ENCODE measurements at places on chromosomes 2 and 18. TPM values are rescaled to one million over a fixed set of nuclear protein-coding genes. Genes with fewer than 3 reads are reported as not detected.

- H3K4me1 ChIP-seq, result 0 out of 2 replicates have a peak, but pooled peaks cover 3% of the 10 kb centered on the region
- no peaks in the 10 kb centered on the region for H3K27me3 ChIP-seq
- H3K36me3 ChIP-seq, result no peaks in the 10 kb centered on the region
- H3K4me3 ChIP-seq, result no peak overlapping the region
- no peak for DNase-seq
- H3K27ac ChIP-seq, result no peak overlapping the region
Observed at GRCh38 chr18:45202061-45202460, 413.2 kb upstream of the SLC14A2 start.

DNA sequence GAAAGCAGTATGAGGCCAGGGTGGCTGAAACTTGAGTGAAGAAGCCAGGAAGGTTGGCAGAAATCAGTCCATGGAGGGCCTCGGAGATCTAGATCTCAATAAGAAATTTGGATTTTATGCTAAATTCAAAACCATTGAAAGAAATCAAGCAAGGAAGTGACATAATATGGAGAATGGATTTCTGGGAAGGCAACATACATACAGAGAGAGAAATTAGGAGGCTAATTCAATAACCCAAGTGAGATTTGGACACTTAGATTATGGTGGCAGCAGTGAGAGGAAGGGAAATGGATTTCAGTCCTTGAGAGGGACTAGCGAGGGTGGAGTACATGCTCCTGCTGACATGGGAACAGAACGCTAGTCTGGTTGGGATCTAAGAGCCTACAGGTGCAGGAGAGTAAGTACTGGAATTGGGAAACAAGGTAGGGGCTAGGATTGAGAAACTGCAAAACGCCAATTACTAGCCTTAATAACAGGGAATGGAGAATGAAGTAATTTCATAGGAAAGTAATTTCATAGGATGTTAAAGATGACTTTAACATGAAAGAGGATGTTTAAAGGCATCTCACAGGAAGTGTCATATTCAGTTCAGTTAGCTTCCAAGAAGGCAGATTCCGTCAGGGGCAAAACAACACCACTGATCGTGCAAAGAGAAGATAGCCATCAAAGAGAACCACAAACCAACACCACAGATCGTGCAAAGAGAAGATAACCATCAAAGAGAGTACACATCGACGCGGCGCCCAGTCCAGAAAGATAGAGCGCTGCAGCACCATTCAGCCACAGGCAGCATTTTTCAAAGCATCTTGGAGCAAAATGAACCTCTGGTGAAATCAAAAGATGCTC, 27.2 kb downstream of the CDKL4 start:
- no peaks in the 10 kb centered on the region for H3K36me3 ChIP-seq
- H3K27me3 ChIP-seq, result no peaks in the 10 kb centered on the region
- no peak for DNase-seq
- no peak overlapping the region for H3K27ac ChIP-seq
- no peak overlapping the region for H3K4me3 ChIP-seq

DNA sequence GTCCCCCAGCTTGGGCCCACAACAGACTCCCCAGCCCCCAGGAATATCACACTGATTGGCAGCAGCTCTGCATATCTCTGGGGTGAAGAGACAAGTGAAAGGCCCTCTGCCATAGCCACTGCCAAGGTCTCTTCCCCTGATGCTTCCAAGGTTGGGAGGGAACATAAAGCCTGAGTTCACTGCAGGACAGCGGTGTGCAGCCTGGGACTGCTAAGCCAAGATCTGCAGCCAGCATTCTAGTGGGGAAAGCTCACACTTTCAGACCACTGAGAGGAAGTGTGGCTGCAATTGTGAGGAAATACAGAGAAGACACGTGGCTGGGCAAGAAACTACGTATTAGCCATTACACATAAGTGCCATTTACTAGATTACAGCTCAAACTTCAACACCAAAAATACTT, 100.7 kb downstream of the MAIP1 start:
- no peak for DNase-seq
- H3K4me3 ChIP-seq, result no peak overlapping the region
- no peaks in the 10 kb centered on the region for H3K4me1 ChIP-seq
- no peaks in the 10 kb centered on the region for H3K27me3 ChIP-seq
- H3K27ac ChIP-seq, result no peak overlapping the region

GRCh38 chr2:111127351-111127750, 6.6 kb downstream of the BCL2L11 start:
- no peaks in the 10 kb centered on the region for H3K27me3 ChIP-seq
- no peak overlapping the region for H3K27ac ChIP-seq
- H3K4me3 ChIP-seq, result no peak overlapping the region
- H3K36me3 ChIP-seq, result no peaks in the 10 kb centered on the region

DNA sequence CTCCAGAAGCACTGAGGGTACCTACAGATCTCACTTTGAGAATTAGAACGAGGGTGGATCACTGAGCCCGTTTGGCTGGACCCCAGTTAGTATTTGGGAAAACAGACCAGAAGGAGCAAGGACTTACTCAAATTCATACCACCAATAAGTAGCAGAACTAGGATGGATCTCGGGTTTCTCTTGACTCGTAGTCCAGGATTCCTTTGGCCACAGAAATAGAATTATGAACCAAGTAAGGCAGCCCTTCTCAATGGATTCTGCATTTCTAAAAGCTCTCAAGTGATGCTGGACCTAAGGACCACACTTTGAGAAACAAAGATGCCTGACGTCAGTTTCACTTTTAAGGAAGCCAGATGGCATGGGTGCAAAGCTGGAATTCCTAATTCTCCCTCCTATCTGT, 153.0 kb downstream of the KLHL29 start:
- no peaks in the 10 kb centered on the region for H3K36me3 ChIP-seq
- no peaks in the 10 kb centered on the region for H3K4me1 ChIP-seq
- no peak overlapping the region for H3K4me3 ChIP-seq
- no peak overlapping the region for H3K27ac ChIP-seq
- H3K27me3 ChIP-seq, result no peaks in the 10 kb centered on the region

GRCh38 chr2:237697586-237698357, 70.4 kb downstream of the LRRFIP1 start:
- H3K4me3 ChIP-seq, result no peak overlapping the region
- H3K27ac ChIP-seq, result no peak overlapping the region
- no peak for DNase-seq
- H3K36me3 ChIP-seq, result peaks cover 24% of the 10 kb centered on the region
- peaks cover 56% of the 10 kb centered on the region for H3K4me1 ChIP-seq

Gene OTOS
- total RNA-seq, result not detected

Gene LAMA1
- 6.4 TPM for total RNA-seq

Gene OSR1
- total RNA-seq, result 1.9 TPM

Gene CAVIN2
- 28.1 TPM for total RNA-seq

Gene NCKAP5
- total RNA-seq, result 1.2 TPM

Gene ZNF638
- 98.4 TPM for total RNA-seq
